ENCODE measurements at places on chromosomes 11 and 22.

GRCh38 chr11:62958547-62959421 lies 26.0 kb downstream of the SLC22A6 start:
- no peak for DNase-seq

DNA sequence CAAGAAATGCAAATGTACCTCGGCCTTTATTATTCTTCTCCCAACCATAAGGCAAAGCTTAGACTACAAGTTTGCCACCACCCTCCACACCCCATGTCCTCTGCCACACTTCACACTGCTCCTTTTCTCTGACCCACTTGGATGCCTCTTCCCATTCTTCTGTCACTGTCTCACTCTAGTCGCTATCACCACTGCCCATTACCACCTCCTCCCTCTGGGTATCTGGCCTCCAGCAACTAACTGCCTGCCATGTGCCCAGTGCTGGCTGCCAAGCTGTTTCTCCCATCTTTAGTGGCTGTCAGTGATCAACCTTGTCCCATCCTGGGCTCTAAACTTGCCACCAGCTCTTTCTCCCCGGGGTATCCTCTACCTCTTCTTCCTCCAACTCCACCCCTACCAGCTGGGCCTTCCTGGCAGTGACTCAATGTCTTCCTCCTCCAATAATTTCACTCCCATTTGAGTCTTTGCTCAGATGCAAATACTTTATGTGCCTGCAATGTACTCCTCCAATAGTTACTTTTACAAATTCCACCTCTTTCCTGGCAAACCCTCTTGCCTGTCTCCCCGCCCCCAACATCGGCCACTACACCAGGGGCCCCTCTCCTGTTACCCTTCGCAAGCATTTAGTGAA lies 20.1 kb upstream of the KDM2A start:
- no peak for DNase-seq

DNA sequence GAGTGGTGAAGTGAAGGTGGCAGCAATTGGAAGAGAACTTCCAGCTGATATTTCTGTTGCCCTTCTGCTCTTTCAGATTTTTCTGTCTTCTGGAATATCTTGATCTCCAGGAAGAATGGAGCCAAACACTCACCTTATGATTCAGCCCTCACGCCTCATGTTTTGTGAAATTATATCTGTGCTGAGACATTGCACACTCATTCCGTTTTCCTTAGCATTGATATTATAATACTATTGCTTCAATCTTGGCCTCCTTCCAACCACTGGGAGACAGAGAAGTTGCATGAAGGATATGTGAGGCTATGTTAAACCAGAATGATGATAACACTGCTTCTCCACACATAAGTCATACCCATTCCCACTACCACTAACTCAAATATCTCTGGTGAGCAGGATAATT lies 177.9 kb downstream of the ETS1 start:
- DNase-seq, result no peak

GRCh38 chr11:830295-831117 lies 2.2 kb upstream of the CD151 start:
- DNase-seq, result peak; percentile 42

- no peak for DNase-seq
These were observed 7.6 kb upstream of the KCTD17 start for GRCh38 chr22:37043828-37044538.
